ENCODE measurements at places on chromosomes 7 and 10.

DNA sequence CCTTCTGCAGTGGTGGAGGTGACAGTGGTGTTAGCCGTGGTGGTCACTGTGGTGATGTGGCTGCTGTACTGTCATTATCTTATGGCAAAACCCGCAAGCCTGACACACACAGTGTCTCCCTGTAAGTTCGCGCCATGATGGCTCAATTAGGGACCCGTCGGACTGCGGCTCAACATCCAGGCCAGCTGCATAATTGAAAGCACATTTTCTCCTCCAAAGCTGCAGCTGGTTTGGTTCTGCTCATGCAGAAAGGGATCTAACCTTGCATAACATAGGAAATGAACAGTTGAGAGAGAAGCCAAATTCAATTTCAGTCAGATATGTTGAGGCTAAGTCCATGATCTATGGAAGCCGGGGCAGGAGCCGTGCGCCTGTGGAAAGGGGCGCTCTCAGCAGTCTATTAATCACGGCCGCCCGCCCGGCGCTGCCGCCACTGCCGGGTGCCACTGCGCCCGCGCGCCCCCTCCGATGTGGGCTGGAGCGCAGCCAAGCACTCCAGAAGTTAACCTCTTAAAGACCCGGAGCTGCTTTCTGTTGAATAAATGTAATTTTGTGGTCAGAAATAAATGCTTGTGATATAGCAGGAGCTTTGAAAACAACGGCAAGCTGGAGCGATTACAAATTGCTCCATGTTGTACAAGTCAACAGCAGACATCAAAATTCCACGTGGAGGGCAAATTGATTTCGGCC lies 227.7 kb downstream of the CUX1 start:
- DNase-seq = peak; percentile 71

DNA sequence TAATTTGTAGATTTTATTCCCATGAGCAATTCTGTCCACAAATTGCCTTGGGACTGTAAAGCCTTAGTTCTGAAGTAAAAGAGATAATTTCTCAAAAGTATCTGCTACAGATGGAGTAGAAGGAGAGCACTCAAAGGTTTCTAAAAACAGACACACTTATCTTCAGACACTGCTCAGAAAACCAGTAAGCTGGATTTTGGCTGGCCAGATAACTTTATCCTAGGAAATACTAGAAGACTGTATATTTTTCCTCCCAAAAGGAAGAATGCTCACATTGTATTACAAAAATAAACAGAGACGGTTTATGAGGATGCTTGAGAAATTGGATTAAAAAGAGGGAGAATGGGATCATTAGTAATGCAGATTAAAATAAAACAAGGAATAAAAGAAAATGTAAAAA lies 178.0 kb upstream of the IGFBP3 start:
- no peak for DNase-seq

DNA sequence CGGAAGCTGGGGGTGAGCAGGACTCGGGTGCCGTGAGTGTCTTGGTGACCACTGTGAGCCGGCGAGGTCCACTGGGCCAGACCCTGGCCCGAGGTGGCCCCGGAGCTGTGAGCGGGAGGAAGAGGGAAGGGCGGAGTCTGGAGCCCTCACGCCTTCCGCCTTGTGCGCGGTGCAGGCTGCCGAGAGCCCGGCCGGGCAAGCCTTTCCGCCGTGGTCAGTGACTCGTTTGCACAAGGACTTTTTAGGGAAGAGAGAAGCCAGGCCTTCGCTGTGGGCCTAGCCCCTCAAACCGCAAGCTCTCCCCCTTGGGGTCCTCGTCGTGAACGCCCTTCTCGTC lies 40.9 kb upstream of the ZNF32 start:
- no peak for DNase-seq

DNA sequence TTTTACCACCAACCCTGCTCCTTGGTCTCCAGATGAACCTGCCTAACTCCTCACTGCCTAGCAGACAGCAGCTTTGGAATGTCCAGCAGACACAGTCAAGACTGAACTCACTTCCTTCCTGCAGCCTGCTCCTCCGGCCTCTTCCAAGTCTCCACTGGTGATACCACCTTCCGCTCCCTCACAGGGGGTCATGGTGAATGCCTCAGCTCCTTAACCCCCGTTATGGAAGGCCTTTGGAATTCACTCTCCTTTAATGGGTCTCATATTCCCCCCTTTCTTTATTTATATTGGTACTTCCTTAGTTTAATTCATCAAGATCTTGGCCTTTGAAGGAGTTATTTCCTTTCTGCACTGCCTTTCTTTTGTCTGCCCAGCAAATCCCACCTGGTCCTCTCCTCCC lies 44.9 kb upstream of the ZNF32 start:
- no peak for DNase-seq

DNA sequence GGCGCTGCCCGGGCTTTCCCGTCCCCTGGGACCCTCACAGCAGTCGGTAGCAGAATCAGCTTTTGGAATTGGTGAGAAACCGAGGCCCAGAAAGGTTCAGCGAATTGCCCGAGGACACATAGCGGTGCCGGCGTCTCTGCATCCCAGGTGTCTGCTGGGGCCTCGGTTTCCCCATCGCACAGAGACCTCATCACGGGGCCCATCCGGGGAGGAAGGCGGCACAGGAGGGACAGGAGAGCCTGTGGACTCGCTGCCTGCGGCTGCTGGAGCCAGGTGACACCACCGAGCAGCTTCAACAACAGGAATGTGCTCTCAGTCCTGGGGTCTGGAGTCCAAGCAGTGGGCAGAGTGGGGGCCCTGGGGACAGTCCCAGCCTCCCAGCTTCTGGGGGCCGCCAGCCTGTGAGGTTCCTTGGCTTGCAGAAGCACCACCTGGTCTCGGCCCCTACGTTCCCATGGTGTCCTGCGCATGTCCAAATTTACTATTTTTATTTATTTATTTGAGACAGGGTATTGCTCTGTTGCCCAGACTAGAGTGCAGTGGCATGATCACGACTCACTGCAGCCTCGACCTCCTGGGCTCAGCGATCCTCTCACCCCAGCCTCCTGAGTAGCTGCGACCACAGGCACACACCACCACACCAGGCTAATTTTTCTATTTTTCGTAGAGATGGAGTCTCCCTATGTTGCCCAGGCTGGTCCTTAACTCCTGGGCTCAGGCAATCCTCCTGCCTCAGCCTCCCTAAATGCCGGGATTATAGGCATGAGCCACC lies 539 bp upstream of the COX19 start:
- no peak for DNase-seq

- DNase-seq = no peak
Observed at GRCh38 chr10:132992433-132993215, 50.3 kb upstream of the CFAP46 start.

GRCh38 chr10:122132331-122132755 lies 138.8 kb upstream of the BTBD16 start:
- no peak for DNase-seq

DNA sequence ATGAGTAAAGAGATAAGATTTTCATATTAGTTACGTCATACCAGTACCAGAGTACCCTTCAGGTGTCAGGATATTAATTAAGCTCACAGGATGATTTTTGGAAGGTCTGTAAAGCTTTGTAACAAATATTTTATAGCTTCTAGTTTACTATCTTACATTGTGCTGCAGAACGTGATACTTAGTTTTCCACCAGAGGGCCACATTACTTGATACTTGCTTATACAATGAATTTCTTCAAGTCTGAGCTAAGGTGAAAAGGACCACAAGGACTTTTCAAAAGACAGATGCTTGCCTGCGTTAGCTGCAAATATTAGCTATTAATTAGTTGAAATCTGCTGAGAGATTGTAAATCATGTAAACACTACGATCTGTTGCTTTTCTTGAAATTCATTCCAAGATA lies 12.2 kb downstream of the FOXP2 start:
- no peak for DNase-seq

GRCh38 chr7:47475880-47476227 lies 106.1 kb downstream of the TNS3 start:
- no peak for DNase-seq

DNA sequence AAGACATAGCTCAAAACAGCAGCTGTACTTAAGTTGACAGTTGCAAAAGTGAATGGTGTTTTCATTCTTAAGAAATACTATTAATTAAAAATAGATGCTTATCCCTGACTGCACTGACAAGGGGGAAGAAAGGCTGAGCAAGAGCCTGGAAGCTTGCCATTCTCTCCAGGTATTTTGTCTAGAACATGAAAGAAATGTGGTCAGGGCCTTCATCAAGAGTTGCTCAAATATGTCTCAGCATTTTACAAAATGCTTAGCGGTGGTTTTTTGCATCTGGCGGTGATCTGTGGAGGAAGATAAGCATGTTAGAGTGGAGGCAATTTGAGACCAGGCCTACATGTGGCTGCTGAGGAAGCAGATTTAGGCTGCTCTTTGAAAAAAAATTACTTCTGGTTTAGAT lies 46.4 kb upstream of the CC2D2B start:
- DNase-seq = peak; percentile 18

DNA sequence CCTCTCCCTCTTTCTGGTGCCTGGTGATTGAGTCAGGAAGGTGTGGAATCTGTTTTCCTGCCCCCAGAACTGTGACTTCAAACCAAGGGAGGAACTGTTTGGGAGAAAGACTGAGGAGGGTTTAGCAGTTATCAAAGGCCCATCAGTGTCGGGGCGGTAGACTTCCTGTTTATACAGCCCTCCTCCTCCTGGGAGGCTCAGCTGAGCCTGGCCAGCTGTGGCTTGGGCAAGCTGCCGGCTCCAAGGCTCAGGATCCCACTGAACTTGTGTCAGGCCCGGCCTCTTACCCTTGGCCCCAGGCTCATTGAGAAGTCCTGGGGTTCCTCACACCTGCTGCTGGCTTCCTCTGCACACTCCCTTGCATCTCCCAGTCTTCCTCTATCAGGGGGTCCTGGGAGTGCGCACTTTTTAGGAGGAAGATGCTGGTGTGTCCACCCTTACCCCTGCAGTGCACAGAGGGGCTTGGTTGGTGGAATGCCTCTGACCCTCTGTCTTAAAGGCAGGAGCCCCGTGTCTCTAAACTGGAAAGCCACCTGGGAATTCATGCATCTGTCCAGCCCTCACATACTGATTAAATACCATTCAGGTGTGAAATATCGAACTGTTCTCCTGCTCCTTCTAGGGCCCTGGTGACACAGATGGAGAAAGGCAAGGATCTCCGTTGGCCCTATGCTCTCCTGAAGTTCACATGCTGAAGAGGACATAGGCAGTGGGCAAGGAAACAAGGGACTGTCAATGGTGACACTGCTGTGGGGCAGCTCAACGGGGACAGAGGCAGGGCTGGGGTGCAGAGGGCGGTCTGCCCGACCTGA lies 32.4 kb downstream of the CXCL12 start:
- DNase-seq = no peak

- no peak for DNase-seq
Observed at GRCh38 chr7:134811765-134812164, 32.3 kb downstream of the CALD1 start.

GRCh38 chr7:125568799-125569198 lies 639.2 kb upstream of the POT1 start:
- no peak for DNase-seq

DNA sequence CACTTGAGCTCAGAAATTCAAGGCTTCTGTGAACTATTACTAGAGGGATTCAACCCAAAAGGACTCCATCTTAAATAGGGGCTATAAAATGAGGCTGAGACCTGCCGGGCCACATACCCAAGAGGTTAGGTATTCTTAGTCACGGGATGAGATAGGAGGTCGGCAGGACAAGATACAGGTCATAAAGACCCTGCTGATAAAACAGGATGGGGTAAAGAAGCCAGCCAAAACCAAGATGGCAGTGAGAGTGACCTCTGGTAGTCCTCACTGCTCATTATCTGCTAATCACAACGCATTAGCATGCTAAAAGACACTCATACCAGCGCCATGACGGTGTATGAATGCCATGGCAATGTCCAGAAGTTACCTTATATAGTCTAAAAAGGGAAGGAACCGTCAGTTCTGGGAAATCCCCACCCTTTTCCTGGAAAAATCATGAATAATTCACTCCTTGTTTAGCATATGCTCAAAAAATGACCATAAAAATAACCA lies 101.2 kb upstream of the TRIM24 start:
- no peak for DNase-seq

- DNase-seq = no peak
Observed at GRCh38 chr10:8137272-8137681, 82.8 kb downstream of the GATA3 start.

GRCh38 chr10:71077143-71077581 lies 135.2 kb upstream of the UNC5B start:
- no peak for DNase-seq

- DNase-seq = no peak
Observed at GRCh38 chr7:9711259-9711918, 1262.3 kb upstream of the PHF14 start.

- DNase-seq = no peak
Observed at GRCh38 chr7:130151591-130152492, 53.4 kb downstream of the TMEM209 start.

GRCh38 chr10:46326066-46326465 lies 39.3 kb downstream of the ANTXRL start:
- no peak for DNase-seq

DNA sequence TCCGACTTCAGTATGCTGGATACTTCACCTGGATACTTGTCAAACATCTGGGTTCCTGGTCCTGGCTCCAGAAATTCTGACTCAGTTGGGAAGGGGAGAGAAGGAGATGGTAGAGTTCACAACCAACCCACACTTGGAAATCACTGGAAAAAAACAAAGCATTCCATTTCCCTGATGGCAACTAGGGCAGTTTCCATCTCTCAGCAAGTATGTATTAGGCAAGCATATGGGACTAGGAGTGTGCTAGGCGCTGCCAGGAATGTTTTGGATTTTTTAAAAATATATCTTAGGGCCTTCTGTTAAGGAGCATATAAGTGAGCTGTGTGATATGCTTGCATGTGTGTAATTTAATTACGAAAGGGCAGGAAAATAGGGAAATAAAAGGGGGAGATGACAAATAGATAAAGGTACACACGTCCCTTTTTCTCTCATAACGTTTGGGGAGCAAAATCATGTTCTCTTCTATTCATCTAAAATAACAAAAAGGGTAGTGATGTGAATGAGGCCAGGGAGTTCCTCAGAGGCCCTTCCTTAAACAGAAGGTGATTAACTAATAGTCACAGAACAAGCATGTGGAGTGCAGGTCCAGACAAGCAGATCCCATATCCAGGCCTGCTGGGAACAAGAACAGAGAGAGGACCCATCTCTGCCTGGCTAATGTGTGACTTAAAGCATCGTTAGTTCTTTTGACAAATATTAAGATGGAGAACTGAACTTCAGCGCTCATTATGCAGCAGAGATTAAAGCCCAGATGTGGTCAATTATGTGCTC lies 64.5 kb upstream of the NFE2L3 start:
- DNase-seq = no peak

DNA sequence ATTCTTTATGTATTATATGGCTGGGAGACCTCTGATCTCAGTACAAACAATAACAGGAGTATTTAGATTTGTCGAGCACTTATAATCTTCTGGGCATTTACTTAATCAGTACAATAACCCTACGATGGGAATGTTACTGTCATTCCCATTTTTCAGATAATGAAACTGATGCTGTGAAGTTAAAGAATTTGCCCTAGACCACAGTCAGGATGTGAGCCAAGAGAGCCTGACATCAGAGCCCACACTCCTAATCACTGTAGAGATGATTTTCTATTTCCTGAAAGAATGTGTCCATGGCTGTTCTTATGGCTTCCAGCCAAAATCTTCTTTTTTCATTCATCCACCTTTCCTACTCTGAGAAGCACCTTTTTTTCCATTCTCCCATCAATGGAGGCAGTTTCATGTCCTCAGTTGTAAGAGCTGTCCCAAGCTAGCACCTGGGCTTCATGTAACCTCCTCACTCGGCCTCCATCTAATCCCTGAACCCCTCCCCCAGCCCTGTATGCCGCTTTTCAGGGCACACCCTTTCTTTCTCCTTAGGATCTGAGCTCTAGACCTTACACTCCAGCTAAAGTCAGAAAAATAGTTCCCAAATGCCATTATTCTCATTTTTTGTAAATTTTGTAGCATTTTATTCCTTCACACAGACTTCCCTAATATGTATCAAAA lies 12.2 kb upstream of the CAV1 start:
- no peak for DNase-seq

GRCh38 chr10:32326680-32327363 lies 20.1 kb downstream of the EPC1 start:
- no peak for DNase-seq

Measured in DMS79 (cell line).